ENCODE measurements at places on chromosomes 3 and 15.

- no peak for DNase-seq
Measured at GRCh38 chr3:101091489-101091888, 98.3 kb upstream of the ABI3BP start.

DNA sequence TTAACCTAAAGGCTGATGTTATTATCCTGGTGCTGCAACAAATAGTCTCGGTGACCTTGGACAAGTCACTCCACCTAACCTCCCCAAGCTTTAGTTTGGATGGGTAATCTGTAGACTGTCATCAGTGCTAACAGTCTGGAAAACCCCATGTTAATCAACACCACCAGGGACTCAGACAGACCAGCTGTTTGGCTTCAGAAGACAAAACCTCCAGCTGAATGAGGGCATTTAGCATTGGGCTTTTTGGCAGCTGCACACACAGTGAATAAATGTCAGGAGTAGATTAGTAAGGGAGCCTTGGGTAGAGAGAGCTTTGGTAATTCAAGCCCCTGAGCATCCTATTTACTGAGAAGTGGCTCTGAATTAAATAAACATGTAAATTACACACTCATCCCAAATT lies 24.9 kb upstream of the C3orf80 start:
- no peak for DNase-seq

GRCh38 chr15:39131609-39132008 lies 449.3 kb upstream of the THBS1 start:
- DNase-seq = no peak

- no peak for DNase-seq
Measured at GRCh38 chr3:51646091-51646490, 25.0 kb upstream of the TEX264 start.

DNA sequence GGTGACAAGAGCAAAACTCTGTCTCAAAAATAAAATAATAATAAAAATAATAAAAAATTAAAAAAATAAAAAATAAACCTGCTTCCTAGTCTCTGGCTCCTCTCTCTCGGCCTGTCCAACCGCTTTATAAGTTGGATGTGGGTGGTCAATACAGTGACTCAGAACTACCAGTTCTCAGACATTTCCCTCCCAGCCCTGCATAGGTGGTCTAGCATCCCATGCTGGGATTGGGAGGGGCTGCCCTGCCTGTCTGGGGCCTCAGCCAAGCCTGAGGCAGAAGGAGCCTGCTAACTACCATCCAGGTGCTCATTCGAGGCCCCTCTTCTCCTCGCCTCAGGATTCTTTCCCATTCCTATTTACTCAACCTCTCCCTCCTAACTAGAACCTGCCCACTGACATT lies 33.3 kb upstream of the BLM start:
- no peak for DNase-seq

GRCh38 chr15:25171111-25171811 lies 216.5 kb downstream of the SNRPN start:
- DNase-seq = no peak

DNA sequence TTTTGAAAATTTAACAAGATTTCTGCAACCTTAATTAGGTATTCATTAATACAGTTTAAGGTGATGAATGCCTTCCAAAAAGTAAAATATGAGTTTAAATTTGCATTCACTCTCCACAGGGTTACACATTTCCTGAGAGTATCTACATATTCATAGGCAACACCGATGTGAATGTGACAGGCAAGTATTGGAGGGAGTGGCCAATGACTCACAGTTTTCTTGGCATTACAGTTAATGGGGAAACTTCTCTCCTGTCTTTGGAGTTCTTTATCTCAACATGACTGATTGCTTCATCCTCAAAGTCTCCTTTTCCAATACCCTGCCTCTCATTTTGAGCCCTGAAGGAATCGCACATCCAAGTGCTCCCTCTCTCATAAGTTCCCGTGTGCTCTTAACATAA lies 181.9 kb upstream of the CHL1 start:
- no peak for DNase-seq

DNA sequence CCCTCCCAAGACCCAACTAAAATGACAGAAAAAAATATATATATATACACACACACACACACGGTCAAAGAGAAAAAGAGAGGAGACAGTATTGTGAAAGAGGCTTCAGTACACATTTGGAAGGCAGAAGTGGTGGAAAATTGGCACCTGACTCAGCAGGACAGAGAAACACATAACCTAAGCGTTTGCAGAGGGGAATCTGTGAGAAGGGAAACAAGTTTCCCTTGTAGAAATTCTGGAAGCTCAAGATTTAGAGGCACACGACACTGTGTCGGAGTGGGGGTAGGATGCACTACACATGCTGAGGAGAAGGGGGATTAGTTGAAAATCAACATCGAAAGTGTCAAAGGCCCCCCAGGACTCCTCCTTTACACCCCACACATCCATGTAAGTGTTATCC lies 53.1 kb downstream of the PAK2 start:
- no peak for DNase-seq

GRCh38 chr3:107076946-107077345 lies 300.3 kb upstream of the CCDC54 start:
- DNase-seq = no peak

Measured in activated naive CD4-positive, alpha-beta T cell treated with Interleukin-2 at 50 U/mL for 16 hours (primary cell).